ENCODE measurements at places on chromosomes 11 and 22. TPM values are rescaled to one million over a fixed set of nuclear protein-coding genes. Genes with fewer than 3 reads are reported as not detected.

The SCGB2A2 gene
- not detected for total RNA-seq

The OR52H1 gene
- not detected for total RNA-seq

The OR8G5 gene
- not detected for total RNA-seq

The HEPHL1 gene
- total RNA-seq: 60.8 TPM

The POU2AF1 gene
- total RNA-seq: 0.33 TPM

The OR4S2 gene
- not detected for total RNA-seq
